ENCODE measurements at places on chromosomes 13 and 19.
A peak's percentile ranks its signal among the peaks of the same experiment; 100 is the strongest.

GRCh38 chr19:33662391-33663092 is 40.8 kb downstream of the CHST8 start:
- no peak for DNase-seq

DNA sequence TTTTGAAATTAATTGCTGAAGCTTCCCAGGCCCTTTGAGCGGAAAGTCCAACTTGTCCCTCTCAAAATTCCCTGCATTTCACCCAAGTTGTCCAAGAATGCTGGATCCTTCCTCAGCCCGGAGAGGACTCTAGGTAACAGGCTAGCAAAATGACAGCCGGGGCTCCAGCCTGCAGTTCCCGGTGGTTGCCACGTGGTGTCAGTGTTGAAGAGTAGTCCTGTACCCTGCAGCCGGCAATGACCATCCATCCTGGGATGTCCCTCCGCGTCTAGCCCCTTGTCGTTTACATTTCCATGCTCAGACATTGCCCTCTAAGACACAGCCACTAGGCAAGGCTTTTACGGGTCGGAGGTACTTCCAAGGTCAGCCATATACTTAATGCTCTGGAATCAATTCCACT is 31.4 kb upstream of the MTIF3 start:
- DNase-seq: peak; percentile 68

GRCh38 chr13:74243637-74244526 is 109.7 kb upstream of the KLF12 start:
- DNase-seq: no peak

DNA sequence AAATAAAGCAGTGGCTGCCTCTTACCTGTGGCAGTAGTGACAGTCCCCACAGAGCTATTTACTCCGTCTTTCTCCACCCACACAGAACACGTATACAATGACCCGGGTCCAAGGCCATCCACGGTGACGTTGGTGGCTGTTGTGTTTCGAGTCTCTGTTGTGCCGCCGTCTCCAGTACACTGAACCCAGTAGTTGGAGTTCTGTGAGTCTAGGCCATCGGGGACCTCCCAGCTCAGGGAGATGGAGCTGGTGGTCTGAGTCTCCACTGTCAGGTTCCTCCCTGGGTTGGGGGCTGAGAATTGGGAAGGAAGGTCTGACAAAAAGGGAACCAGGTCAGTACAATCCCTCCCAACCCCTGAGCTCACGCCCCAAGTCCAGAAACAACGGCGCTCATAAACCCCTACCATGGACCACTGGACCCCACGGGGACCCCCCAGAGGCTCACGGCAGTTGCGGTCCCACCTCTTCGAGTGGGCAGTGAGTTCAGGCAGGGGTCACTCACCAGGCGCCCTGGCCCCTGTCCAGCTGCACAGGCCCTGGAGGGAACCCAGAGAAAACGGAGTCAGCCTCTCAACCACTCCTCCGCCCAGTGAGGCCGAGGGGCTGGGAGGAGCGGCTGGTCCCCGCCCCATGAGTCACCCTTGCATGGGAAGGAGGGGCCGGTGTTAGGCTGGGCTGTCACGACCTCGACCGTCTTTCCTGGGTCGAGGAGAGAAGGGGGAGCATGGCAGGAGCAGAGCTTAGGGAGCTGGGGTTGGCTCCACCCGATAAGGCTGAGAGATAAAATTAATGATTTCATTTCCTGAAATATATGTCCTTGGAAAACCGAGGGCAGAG is 2.4 kb downstream of the PTPRH start:
- DNase-seq: peak; percentile 77

DNA sequence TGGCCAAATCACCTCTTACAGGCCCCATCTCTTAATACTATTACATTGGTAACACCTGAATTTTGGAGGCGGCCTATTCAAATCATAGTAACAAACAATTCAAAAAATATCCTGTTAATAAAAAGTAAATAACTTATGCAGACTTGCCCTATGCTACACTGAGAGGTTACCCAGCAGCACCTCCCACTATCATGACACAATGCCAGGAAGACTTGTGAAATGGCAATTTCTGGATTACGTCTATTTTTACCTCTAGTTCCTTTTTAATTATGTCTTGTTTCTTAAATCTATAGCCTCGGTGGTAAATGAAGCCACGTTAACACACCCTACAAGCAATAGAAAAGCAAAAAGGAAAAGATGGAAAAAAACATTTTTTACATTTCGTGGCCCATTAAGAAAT is 6.2 kb upstream of the DZIP1 start:
- DNase-seq: no peak

- no peak for DNase-seq
Measured at GRCh38 chr13:41577436-41577835, 120.1 kb downstream of the RGCC start.

DNA sequence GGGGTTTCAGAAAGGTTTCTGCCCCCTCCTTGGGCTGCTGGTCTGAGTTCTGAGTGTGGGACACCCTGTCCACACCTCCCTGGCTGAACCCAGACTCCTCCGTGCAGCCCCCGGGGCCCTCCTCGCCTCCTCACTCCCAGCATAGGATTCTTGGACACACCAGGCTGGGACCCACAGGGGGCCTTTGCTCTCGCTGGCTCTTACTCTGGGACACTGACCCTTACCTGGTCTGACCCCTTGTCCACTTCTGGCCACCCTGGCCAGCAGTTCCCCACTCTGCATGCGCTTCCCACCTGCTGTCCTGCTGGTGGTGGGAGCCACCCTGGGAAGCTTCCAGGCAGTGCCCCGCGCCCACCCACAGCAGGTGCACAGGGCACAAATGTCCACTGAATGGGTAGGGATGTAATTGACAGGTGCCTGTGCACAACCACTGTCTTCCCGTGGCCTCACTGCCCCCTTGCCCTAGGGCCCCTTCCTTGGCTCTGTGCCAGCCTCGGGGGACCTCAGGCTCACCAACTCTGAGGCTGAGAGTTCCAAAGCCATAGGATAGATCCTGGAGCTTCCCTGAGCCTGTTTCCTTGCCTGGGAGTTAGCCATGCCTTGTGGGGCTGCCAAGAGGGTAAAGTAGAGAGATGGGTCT is 7.0 kb upstream of the SLC25A42 start:
- no peak for DNase-seq

DNA sequence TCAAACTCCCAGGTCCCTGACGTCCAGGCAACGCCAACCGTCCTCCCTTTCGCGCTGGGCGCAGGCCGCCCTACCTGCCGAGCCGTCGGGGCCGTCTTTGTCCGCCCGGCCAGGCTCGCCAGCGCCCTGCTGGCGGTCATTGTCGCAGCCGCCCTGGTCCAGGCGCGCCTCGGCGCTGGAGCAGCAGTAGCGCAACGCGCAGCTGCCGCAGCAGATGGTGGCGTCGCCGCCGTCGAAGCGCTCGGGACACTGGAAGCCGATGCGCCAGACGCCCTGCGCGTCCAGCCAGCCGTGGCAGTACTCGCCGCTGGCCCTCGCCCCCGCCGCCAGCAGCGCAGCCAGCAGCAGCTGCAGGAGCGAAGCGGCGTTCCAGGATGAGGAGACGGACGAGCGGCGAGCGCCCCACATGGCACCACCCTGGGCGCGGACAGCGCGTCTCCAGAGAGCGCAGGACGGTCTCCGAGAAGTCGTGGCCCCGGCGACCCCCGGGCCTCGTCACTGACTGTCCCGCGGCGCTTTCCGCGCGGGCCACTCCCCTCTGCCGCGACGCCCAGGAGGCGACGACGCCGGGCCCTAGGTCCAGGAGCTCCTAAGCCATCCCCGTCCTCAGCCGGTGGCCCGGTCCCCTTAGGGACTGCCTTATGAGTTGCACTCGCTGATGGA is 1.1 kb downstream of the SHISA2 start:
- peak; percentile 25 for DNase-seq

DNA sequence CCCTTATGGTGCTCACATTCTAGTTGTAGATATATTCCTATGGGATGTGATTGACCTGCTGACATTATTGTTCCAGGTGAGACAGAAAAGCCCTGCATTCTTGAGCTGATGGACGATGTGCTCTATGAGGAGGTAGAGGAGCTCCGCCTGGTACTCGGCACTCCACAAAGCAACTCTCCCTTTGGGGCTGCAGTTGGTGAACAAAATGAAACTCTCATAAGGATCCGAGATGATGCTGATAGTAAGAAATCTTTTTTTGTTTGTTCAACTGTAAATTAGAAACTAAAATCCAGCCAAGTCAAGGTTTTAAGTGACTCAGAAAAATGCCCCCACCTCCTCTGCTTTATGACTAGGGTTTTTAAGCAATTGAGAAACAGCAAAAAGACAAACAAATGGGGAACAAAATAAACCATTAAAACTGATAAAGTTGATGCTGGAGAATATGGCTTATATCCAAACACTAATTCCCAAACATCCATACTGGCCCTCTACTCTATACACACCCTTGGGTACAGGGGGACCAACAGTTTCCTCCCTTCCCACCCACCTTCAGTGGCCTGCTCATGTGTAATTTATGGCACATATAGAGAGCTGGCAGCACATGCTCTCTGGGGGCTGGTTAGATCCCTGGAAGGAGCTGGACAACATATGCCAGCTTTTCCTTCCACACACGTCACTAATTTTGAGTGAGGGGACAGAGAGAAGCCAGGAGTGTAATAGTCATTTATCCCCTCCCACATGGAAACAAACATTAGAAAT is 139.6 kb downstream of the STOML3 start:
- no peak for DNase-seq

GRCh38 chr13:36862002-36862685 is 43.1 kb downstream of the RFXAP start:
- DNase-seq: no peak

DNA sequence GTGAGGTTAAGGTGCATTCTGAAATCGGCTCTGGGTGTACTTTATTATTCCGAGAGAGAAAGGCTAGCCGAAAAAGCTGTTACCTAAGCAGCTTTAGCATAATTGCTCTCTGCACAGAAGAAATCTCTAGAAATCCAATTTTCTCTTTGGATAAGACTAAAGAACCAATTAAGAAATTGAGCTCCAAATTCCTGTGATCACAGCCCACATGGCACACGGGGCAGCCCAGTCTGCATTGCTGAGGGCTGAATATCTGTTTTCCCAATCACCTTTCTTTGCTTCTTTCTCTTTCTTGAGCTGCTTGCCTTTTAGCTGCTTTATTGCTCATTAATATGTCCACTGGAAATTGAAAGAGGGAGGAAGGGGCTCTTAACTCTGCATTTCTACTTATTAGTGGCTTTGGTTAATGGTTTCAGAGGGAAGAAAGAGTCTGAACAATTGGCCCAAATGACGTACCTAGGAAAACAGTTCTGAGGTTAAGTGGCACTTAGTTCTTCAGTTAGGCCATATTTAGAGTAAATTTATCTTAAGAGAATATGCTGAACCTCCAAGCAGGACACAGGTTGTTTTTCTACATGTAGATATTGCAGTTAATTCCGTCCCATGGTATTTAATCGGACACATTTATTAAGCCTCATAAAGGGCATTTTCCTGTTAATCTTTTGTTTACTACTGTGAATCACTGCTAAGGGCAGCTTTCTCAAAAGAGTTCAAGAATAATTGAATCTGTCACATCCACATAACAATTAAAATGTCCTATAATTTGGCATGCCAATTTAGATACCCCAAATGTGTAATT is 265.7 kb downstream of the ABCC4 start:
- DNase-seq: no peak

DNA sequence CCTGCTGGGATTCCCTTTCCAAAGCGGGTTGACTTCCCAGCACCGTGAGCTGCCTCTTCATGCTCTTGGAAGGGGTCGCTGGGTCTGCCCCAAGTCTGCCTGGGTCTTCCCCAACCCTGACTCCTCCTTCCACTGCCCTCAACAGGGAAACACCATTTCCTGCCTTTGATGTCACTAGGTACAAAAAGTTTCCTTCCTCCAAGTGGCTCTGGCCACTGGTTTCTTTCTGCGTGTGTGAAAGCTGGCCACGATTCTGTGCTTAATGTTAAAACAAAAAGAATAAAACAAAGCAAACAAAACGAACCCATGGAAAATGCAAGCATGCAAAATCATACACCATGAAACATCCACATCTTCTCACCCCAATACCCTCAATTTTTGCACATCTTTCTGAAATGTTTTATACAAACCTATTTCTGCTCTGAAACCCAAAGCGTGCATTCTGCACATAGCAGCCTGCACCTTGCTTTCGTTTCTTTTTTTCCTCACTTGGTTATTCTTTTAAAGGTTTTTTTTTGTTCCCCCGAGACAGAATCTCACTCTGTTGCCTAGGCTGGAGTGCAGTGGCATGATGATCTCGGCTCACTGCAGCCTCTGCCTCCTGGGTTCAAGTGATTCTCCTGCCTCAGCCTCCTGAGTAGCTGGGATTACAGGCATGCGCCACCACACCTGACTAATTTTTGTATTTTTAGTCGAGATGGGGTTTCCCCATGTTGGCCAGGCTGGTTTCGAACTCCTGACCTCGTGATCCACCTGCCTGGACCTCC is 12.5 kb upstream of the TNFSF9 start:
- DNase-seq: peak; percentile 45

GRCh38 chr19:13693889-13694288 is 70.4 kb upstream of the MRI1 start:
- no peak for DNase-seq

DNA sequence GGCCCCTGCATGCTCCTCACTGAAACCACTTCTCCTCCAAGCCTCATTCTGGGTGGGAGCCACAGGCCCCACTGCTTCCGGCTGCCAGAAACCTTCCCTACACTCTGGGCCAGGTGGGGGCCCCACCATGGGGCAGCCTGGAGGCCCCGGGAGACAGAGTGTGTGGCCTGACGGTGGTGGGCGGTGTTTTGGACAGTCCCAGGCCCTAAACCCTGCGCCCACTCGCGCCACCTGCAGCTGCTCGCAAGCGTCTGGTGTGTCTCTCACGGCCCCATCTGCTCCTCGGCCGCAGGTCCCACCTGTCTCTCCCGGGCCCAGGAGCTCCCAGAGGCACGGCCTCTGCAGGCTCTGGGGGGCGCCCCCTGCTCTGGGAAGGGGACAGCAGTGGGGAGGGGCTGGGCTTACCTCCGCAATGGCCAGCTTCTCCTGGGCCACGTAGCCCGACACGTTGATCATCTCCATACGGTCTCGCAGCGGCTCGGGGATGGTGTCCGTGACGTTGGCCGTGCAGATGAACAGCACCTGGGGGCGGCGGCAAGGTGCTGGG is 5.6 kb downstream of the RPL36 start:
- no peak for DNase-seq

- DNase-seq: no peak
Measured at GRCh38 chr13:80618781-80619180, 277.9 kb upstream of the SPRY2 start.

DNA sequence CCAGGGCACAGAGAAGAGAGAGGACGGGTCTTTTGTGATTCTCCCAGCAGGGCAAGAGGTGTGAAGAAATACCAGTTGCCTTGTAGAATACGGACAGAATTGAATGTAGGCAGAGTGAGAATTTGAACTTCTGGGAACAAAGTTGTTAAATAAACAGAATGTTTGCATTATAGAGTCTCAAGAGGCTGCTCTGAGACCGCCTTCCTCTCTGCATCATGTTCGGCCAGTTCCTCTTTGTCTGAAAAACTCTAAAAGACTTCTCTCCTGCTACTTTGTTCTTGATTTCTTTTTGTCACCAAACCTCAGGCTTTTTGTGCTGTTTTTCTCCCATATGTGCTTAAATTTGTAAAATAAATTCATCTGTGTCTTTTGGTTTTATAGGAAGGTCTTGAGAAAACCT is 256.4 kb downstream of the DLEU7 start:
- no peak for DNase-seq

DNA sequence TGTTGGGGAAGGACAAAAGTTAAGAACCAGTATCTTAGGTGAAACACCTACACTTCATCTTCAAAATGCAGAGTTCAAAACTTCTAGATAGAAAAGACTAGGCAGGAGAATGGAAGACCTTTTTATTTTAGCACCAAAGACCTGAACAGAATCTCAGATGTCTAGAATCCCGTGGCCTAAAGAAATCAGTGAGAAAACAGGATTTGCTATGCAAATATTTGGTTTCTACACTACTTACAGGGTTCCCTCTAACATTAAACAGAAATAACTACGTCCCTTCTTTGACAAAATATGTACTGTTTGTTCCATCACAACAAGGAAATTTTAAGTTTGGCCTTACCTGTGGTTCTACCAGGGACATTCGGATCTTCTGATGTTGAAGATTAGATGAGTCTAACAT is 21.5 kb downstream of the DIS3 start:
- DNase-seq: no peak

Measured in stimulated activated CD8-positive, alpha-beta memory T cell treated with anti-CD3 and anti-CD28 coated beads, Interleukin-4, amount 100 ng/mL, for 48 hours (primary cell).